ENCODE measurements at places on chromosomes 13 and 19.
A peak's percentile ranks its signal among the peaks of the same experiment; 100 is the strongest.

GRCh38 chr13:110971486-110971885 lies 56.6 kb upstream of the ANKRD10 start:
- DNase-seq, result no peak

DNA sequence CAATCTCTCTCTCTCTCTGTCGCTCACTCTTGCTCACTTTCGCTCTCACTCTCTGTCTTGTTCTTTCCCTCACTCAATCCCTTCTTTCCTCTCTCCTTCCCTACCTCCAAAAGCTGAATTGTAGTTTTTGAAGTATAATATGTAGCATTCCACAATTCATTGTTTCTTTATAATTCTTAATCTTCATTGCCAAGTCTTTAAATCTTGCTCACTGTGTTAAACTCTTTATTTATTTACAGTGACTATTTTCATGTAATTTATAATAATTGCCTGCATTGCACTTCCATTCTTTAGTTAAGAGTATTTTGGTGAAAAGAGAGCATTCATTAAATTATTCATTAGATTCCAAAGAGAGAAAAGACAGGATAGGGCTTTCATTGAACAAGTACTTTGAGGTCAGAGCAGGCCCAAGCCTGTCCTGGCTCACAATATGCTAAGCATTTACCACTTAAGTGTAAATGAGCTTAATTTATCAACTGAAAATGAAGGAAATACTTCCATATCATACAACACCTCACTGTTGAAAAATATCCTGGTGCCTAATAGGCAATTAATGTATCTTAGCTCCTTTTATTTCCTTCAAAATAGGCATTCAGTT lies 257.4 kb upstream of the SLITRK1 start:
- no peak for DNase-seq

DNA sequence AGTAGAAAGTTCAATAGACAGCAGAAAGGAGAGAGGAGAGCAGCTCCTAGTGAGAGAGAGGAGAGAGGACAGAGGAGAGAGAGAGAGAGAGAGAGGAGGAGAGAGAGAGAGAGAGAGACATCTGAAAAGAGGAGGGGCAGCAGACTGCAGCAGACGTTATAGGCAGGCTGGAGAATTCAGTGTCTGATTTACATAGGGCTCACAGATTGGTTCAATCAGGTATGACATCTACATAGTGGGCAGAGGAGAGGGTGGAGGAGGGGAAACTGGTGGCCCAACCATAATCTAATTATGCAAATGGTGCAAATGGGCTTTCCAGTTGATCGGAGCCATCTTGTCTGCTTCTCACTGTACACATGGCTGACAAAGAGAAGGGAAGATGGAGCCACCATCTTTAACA lies 221.3 kb upstream of the TRPC4 start:
- no peak for DNase-seq

DNA sequence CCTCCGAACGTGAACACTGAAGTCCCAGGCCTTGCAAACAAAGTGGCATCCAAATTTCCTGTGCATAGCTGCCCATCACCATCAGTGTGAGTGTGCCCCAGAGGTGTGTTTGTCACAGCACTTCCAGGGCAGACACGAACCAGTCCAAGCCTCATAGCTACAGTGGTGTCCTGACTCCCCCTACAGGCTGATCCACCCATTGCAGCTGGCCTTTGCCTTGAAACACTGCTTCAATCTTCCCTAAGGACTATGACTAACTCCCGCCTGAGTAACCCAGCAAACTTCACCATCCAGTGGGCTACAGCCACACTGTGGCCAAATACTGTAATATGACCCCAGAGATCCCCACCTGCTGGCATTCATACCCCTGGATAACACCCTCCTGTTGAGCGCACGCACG lies 3.9 kb downstream of the ZNF266 start:
- no peak for DNase-seq

- no peak for DNase-seq
These were observed 283.1 kb downstream of the KLF12 start for GRCh38 chr13:73851104-73851503.

GRCh38 chr13:75294110-75294509 lies 187.9 kb downstream of the TBC1D4 start:
- no peak for DNase-seq

DNA sequence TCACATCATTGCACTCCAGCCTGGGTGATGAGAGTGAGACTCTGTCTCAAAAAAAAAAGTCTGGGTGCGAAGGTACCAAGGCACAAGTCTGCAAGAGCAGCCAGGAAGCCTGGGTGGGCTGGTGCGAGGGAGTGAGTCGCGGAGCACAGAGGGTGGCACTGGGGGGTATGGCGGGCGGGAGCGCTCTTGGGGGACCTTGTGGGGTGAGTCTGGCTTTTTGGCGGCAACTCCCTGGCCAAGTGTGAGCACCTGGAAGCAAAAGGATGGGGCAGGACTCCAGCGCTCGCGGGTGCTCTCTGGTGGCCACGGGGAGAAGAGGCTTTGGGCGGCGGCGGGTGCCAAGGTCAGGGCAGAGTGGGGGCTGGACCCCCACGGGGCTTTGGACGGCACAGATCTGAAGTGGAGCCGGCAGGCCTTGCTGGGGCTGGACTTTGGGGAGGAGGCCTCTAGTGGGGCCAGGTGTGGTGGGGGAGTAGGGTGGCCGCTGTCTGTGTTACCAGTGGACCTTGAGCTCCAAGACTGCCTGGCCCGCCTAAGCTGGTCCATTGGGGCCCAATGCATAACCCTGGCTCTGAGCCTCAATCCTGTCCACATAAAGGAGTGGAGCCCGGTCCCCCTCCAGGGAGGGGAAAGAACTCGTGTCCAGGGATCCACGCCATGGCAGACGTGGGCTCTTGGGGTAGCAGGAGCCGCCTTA lies 1.6 kb downstream of the P2RY11 start:
- DNase-seq, result peak; percentile 59

GRCh38 chr13:34502011-34502410 lies 440.1 kb upstream of the NBEA start:
- DNase-seq, result no peak

- no peak for DNase-seq
These were observed 305.1 kb downstream of the KCNRG start for GRCh38 chr13:50320271-50320862.

DNA sequence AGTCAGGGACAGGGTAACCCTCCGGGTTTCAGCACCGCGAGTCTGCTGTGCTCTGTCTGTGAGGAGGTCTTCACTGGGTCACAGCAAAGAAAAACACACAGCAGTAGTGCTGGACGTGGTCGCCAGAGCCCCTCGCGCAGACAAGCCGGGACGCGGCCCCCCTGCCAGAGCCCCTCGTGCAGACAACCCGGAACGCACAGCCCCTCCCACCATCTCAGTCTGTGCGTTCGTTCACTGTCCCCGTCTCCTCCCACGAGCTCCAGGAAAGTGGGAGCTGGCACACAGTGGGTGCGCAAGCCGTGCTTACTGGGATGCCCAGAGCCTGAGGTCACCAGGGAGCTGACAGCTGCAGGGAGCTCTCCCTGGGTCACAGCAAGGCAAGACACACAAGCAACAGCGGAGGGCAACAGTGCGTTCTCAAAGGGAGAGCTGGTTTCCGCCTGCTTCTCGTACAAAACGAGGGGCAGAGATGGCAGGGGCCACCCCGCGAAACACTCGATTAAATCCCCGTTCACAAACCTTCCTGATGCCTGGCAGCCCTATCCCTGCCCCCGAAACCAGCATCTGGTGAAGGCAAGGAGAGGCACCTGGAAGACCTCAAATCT lies 3.2 kb upstream of the PLPP2 start:
- DNase-seq, result no peak

DNA sequence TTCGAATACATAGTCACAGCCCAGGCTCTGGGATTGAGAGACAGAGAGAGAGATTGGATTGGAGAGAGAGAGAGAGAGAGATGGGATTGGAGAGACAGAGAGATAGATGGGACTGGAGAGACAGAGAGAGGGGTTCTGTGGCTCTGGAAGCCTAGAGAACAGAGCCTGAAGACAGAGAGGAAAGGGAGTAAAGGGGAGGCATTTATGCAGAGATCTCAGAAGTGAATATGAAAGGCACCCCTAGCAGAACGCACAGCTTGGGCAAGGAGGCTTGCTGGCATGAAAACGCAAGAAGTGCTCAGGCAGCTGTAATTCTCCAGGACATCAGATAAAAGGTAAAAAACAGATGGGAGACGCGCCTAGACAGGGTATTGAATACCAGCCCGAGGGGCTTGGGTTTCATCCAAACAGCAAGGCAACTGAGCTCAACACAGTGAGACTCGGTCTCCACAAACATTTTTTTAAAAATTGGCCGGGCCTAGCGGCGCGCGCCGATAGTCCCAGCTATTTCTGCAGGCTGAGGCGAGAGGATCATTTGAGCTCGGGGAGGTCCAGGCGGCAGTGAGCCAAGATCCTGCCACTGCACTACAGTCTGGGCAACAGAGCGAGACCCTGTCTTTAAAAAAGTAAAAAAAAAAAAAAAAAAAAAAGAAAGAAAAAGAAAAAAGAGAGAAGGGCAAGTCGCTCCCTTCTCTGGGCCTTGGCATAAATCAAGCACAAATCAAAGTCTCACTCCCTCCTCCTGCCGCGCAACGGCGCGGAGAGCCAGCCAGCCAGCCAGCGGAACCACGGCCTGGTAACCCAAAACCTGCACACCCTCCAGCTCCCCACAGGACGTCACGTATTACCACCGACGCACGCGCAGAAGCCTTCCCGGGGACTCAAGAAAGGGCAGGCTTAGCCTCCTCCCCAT lies 774 bp upstream of the PPP2R1A start:
- no peak for DNase-seq

- DNase-seq, result no peak
These were observed 77.9 kb upstream of the XPO4 start for GRCh38 chr13:20980430-20980829.

- no peak for DNase-seq
These were observed 2.7 kb downstream of the JUND start for GRCh38 chr19:18278521-18279265.

DNA sequence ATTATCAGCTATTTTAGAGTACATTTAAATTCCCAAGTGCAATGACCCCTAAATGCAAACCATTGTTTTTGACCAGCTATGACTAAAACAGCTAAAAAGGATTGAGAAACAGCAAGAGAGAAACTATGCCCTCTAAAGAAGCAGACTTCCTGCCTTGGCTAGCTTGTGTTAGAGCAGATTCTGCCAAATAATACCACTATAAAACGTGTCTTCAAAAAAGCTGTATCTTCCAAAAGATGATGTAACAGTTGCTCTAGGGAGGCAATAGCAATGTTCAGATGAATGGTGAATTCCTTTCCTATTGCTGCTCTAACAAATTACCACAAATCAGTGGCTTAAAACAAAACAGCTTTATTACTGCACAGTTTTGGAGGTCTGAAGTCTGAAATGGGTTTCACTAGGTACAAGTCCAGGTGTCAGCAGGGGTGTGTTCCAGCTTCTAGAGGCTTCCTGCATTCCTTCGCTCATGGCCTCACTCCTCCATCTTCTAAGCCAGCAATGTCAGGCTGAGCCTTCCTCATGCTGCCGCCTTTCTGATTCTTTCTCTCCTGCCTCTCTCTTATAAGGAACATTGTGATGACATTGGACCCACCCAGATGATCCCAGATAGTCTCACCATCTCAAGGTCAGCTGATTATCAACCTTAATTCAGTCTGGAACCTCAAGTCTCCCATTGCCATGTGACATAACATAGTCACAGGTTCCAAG lies 84.5 kb downstream of the LRRC63 start:
- no peak for DNase-seq

DNA sequence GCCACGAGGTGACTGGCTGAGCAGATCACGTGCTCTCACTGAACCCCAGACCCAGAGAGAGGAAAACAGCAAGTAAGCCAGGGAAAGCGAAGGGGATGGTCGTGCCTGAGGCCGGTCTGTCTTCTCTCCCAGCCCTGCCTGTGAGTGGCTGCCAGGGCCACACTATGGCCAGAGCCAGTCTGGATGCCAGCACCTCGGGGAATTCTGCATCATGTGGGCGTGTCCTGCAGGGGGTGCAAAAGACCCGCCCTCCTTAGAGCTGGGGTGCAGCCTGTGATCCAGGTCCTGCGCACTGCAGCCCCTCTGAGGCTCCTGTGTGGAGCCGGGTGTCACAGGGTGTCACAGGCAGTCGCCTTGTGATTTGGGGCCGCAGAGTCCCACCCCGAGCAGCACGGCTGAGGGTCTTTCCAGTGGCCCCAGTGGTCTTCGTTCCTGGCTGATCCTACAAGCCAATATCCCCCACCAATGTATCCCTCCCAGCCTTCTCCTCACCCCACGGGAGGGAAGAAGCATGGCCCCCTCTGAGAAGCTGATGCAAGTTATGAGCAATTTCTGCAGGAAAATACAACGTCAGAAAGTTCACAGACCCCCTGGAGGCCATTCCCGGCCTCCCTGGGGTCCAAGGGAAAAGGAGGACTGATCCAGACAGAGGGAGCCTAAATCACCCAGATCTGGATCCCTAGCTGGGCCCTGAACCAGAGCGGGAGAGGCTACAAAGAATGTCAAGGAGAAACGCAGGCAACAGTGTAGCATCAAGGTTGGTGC lies 7.7 kb downstream of the PPP1R12C start:
- no peak for DNase-seq

- peak; percentile 68 for DNase-seq
These were observed 8.8 kb upstream of the TNFSF9 start for GRCh38 chr19:6521718-6522646.

GRCh38 chr13:20708216-20708615 lies 4.7 kb downstream of the IL17D start:
- no peak for DNase-seq
